Stimulated activated CD4-positive, alpha-beta T cell treated with anti-CD3 and anti-CD28 coated beads, Interleukin-1b, Interleukin-23, amount 100 ng/mL, for 1 hour (primary cell): ENCODE measurements at places on chromosomes 12 and 14.

DNA sequence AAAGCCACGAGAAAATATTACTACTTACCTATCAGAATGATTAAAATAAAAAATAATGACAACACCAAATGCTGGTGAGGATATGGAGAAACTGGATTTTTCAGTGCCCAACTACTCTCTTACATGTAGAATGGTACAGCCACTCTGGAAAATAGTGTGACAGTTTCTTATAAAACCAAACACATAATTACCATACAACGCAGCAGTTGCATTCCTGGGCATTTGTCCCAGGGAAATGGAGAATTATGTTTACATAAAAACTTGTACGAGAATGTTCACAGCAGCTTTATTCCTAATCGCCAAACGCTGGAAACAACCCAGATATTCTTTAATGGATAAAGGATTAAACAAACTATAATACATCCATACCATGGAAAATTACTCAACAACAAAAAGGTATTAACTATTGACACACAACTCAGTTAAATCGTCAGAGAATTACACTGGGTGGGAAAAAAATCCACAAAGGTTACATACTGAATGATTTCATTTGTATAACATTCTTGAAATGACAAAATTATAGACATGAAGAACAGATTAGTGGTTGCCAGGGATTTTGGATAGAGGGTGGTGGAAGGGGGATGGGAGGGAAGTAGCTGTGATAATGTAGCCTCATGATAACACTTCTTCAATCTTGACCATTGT is 35.4 kb downstream of the TAOK3 start:
- no peak for DNase-seq

GRCh38 chr12:57479376-57480115 is at the start of gene ARHGAP9:
Gene ARHGAP9, minus strand, starts transcription at chr12:57479866. Its CDS starts 460 bp downstream, at chr12:57479406.
- DNase-seq: no peak

GRCh38 chr14:68885226-68886108 is 92.6 kb upstream of the ZFP36L1 start:
- no peak for DNase-seq

- no peak for DNase-seq
Observed at GRCh38 chr14:50013198-50013918, 103.0 kb downstream of the VCPKMT start.

- no peak for DNase-seq
Observed at GRCh38 chr14:96405677-96406076, 13.7 kb downstream of the AK7 start.

GRCh38 chr12:11724888-11725311 is 75.4 kb downstream of the ETV6 start:
- DNase-seq: no peak

DNA sequence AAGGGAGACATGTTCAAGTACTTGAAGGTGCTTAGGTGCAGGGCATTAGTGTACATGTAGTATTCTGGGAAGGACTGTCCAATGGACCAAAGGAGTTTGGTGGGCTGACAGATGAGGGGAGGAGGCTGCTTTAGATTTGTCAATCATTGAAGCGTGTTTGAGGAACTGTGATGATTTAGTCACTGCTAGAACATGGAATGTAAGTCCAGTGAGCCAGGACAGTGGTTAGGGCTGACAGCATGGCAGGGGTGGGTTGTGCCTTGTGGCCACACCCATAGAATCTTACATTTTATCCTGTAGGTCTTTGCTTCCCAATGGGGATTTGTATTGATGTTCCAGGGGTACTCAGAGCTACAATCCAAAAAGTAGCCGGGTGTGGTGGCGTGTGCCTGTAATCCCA is 24.6 kb downstream of the DIP2B start:
- no peak for DNase-seq

DNA sequence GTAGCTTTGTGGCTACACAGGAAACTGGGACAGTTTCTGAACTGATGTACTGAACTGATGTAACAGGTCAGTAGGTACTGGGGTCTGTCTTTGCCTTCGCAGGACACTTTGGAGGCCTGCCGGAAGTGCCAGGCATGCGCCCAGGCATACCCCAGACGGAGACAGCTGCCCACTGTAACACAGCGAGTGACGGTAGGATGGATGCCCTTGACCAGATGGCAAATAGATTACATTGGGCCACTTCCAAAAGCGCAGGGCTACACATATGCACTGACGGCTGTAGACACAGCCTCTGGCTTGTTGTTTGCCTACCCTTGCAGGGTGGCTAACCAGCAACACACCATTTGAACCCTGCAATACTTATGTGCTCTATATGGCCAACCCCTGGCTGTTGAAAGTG is 94.1 kb upstream of the TMPO start:
- no peak for DNase-seq

- no peak for DNase-seq
Observed at GRCh38 chr12:107526555-107527180, 158.9 kb upstream of the PWP1 start.

- DNase-seq: no peak
Observed at GRCh38 chr14:65949711-65950516, 536.3 kb upstream of the CCDC196 start.

DNA sequence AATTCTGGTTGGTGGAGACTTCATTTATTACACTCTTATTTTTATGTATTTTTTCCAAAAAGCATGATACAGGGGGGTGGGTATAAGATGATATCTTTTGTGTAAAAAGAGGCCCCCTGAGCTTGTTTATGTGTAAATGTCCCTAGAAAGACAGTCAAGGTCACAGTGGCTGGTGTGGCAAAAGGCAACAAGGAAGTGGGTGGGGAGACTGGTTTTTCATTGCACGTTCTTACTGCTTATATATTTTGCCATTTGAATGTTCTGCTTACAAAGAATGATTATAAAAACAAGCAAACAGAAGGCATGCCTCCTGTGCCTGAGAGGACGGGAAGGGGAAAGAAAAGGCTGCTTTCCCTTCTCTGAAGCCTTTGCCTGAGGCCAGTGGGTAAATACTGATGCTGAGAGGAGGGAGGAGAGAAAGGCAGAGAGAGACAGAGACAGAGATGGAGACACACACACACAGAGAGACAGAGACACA is 24.1 kb upstream of the ADIPOR2 start:
- no peak for DNase-seq

- DNase-seq: no peak
Observed at GRCh38 chr12:115355301-115355700, 671.3 kb upstream of the TBX3 start.

GRCh38 chr12:8156845-8157244 is at the start of gene ZNF705A:
Gene ZNF705A, plus strand, starts transcription at chr12:8157015. Its CDS starts 15,611 bp downstream, at chr12:8172626.
- no peak for DNase-seq

- DNase-seq: no peak
Observed at GRCh38 chr12:46982629-46983392, 96.6 kb upstream of the PCED1B start.

- DNase-seq: no peak
Observed at GRCh38 chr14:60313093-60313492, 64.1 kb downstream of the PPM1A start.

DNA sequence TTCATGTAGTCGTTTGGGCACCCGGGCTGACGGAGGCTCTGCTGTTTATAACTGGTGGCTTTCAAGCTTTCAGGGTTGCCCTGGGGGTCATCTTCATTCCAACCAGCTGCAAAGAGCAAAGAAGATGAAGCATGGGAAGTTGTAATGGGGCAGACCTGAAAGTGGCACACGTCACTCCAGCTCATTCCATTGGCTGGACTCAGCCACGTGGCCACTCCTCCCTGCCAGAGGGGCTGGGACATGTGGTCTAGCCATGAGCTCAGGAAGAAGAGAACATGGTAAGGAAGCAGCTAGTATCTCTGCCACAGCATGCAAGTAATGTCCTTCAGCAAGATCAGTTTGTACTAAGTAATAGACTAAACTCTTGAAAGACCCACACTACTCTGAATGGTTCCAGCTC is 51.7 kb upstream of the FERMT2 start:
- no peak for DNase-seq
